ENCODE measurements at places on chromosomes 7 and 10.
A peak's percentile ranks its signal among the peaks of the same experiment; 100 is the strongest.

DNA sequence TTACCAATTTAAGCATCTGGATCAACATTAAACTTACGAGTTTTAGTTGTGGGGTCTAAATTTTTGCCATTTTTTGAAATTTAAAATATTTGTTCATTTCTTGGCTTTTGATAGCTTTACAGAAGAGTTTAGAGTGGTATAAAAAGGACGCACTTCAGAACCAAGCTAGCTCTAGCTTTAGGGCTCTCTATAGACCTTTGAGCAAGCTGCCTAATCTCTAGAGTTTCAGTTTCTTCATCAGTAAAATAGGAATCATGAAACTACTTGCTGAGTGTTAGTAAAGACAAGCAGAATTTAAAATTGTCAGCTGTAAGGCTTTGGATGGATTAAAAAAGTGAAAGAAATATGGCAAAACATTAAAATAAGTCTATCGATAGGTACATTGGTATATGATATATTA, 266.5 kb downstream of the IPMK start:
- no peak for DNase-seq

- DNase-seq: no peak
These were observed 42.9 kb downstream of the BMPR1A start for GRCh38 chr10:86799188-86799845.

- no peak for DNase-seq
These were observed 155.3 kb upstream of the AKR1E2 start for GRCh38 chr10:4670737-4671136.

GRCh38 chr10:26622891-26623290, 74.6 kb upstream of the PDSS1 start:
- DNase-seq: no peak

GRCh38 chr7:134041477-134041876, 85.7 kb upstream of the LRGUK start:
- no peak for DNase-seq

GRCh38 chr7:80307227-80307856, 172.7 kb downstream of the GNAI1 start:
- peak; percentile 26 for DNase-seq

DNA sequence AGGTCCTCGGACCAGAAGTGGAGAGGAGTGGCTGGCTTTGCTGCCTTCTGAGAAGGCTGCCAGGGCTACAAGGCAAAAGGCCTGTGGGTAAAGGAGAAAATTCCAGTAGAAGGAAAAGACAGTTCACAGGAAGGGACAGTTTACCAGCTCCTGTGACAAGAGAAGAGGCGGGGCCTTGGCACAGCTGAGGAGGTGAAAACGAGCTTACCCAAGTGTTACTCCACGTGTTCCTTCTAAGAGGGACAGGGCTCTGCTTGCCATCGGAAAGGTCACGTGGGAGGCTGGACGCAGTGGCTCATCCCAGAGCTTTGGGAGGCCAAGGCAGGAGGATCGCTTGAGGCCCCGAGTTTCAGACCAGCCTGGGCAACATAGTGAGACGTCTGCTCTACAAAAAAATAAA, 129.4 kb upstream of the ZNF746 start:
- DNase-seq: no peak

- DNase-seq: peak; percentile 16
These were observed 186.8 kb downstream of the CUX1 start for GRCh38 chr7:102004229-102004628.

GRCh38 chr10:117367718-117368117, 7.5 kb downstream of the PDZD8 start:
- no peak for DNase-seq

Measured in NCI-H69 (cell line).